ENCODE measurements at places on chromosomes 13 and 19.

DNA sequence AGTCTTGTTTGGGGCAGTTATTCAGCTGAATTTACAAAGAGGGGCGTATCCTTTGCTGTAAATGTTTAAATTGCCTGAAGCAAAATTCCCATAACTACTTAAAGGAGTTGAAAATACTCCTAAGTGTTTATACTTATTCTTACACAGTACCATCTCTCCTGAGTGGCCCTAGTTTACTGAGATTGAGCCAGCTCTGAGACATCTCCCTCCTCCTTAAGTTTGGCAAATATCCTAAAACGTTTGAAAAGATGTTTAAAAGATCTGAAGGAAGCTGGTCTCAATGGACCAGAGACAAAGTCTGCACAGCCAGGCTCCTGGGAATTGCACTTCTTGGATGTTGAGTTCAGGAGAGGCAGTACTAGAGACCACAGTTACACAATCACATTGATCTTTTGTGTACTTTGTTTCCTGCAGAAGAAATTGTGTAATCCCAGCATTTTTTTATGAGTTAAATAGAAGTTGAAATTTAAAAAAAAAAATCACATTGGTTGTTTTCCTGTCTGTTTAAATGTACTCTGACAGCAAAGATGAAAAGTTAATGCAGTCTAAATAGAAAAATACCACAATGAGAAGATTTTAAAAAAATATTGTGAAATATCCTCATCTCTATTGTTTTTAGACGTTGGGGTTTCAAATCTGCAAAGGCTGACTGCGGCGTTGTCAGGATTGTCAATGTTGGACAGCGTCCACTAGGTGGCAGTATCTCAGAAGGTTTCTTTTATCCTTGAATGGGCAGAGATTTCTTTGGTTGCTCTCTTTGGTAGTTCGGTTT lies 20.7 kb downstream of the TNFSF11 start:
- DNase-seq, result peak; percentile 68

- peak; percentile 83 for DNase-seq
Measured at GRCh38 chr19:42606660-42607351, 12.1 kb upstream of the CEACAM8 start.

DNA sequence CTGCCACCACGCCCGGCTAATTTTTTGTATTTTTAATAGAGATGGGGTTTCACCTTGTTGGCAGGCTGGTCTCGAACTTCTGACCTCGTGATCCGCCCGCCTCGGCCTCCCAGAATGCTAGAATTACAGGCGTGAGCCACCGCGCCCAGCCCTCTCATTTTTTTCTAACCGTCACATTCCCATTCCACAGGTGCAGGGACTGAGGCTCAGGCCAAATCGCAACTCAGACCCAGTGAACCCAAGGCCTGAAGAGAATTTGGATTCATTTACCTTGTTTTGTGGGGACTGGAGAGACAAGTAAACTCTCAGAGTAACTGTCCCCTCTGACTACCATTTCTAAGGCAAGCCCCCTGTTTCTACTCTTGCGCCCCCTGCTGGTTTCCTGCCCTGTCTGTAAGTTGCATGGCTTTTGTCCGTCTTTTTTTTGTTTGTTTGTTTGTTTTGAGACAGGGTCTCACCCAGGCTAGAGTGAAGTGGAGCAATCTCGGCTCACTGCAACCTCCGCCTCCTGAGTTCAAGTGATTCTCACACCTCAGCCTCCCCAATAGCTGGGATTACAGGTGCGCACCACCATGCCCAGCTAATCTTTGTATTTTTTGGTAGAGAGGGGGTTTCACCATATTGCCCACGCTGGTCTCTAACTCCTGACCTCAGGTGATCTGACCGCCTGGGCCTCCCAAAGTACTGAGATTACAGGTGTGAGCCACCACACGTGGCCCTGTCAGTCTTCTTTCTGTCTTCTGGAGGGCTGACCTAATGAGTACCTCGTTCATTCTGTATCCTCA lies 2.3 kb upstream of the STRN4 start:
- DNase-seq, result peak; percentile 87

DNA sequence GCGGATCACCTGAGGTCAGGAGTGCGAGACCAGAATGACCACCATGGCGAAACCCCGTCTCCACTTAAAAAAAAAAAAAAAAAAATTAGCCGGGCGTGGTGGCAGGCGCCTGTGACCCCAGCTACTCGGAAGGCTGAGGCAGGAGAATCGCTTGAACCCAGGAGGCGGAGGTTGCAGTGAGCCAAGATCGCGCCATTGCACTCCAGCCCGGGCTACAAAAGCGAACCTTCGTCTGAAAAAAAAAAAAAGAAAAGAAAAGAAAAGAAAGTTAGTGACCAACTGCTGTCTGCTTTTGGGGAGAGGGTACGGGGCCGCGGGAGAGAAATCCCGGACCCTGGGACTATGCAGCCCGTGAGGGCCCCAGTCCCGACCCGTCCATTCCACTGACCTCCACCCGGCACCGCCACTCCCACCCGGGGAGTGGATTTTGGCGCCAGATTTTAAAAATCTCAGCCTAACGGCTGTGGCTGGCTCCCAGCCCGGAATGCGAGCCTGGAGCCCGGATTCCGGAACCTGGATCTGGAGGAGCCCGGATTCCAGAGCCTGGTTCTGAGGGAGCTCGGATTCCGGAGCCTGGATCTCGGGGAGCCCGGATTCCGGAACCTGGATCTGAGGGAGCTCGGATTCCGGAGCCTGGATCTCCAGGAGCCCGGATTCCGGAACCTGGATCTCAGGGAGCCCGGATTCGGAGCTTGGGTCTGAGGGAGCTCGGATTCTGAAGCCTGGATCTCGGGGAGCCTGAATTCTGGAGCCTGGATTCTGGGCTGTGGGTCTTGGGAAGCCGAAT lies 6.1 kb upstream of the LMNB2 start:
- no peak for DNase-seq

GRCh38 chr13:101626925-101627555 lies 174.6 kb downstream of the ITGBL1 start:
- DNase-seq, result peak; percentile 51

DNA sequence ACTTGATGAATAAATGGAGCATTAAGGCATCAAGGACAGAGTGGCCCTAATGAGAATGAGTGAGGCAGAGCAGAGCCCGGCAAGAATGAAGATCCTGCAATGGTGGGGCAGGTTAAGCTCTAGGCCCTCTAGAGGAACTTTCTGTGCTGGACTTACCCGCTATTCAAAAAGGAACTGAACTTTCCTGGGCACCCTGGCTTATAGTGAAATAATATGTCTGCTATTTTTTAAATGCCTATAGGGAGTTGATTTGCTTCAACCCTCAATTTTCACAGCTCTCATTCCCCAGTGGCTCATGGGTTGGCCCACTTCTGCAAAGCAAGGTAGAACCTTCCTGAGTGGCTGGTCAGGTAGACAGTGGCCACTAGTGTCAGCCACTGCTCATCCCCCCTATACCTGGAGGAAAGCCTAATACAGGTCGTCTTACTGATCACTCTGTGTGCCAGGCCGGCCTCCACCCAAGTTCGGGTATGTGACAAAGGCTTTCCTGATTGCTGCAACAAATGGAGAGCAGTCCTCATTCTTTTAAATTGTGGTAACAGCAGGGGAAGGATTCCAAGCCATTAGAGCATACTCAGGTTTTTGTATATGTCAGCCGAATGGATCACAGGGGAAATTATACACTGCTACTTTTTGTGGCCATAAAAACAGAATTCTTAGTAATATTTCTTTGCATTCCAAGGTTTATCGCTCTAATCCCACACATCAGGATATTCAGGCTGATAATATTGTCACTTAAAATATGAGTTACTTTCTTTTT lies 103.0 kb downstream of the KL start:
- no peak for DNase-seq

Measured in activated CD4-positive, alpha-beta T cell treated with anti-CD3 and anti-CD28 coated beads for 48 hours (primary cell).